Stimulated activated CD4-positive, alpha-beta T cell treated with anti-CD3 and anti-CD28 coated beads, Interleukin-1b, Interleukin-23, amount 100 ng/mL, for 1 hour (primary cell): ENCODE measurements at places on chromosomes 13 and 19.

DNA sequence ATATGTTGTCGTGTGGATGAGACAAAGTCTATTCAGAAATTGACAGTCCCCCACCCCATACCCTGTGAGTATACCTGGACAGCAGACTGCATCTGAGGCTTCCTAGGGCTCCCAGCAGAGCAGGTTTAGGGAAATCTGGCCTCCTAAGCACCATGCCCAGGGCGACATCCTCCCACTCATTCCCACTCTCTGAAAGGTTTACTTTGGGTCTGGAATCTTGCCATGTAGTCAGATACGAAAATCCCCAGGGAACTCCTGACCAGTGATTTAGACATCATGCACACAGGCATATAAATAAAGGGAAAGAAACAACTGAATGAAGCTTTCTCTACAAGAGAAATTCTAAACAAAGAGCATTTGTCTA lies 717 bp upstream of the NALCN start:
- no peak for DNase-seq

DNA sequence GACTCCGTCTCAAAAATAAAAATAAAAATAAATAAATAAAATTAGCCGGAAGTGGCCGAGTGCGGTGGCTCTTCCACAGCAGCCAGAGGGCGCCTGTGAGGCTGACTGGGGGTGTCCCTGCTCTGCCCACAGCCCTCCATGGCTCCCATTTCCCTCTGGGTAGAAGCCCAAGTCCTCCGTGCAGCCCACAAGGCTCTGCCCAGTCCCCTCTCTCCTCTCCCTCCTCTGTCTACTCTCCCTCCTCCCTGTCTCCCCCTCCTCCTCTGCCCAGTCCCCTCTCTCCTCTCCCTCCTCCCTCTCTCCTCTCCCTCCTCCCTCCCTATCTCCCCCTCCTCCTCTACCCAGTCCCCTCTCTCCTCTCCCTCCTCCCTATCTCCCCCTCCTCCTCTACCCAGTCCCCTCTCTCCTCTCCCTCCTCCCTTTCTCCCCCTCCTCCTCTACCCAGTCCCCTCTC lies 20.4 kb downstream of the MISP start:
- no peak for DNase-seq

DNA sequence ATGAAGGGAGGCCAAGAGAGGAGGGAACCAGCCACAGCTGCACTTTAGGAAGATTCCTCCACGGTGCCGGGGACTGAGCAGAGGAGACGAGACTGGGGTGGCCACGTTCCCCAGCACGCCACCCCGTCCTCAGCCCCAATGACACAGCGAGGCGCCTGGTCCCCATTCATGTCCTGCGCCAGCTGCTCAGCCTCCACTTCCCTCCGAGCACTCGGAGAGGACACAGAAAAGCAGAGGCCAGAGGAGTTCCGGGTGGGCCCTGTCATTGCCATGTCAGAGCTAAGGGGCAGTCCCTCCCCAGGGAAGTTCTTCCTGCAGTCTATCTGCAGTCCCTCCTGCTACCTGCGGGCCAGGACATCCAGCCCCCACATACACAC lies 53.2 kb upstream of the NFIC start:
- DNase-seq: no peak

- DNase-seq: no peak
Observed at GRCh38 chr13:112962911-112963625, 5.9 kb upstream of the MCF2L start.

DNA sequence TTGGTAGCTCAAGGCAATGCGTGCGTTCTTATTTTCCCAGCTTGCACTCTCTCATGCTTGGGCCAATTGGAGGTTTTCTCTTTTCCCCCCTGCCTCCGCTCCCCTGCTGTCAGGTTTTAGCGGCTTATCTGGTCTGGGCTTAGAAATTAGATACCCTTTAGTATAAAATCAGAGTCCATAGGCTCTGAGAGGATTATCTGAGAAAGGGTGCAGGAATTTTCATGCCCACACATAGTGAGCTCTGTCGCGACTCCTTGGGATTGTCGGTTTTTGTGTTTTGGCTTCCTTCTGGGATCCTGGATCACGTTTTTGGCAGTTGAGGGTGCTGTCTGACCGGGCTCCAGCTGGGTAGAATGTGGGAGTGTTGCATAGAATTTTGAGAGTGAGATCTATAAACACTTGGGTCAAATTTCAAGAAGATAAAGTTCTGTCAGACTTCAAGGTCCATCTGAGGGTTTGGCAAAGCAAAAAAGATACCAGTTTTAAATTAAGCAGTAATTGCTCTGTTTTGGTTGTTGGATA lies 12.4 kb downstream of the CHAF1A start:
- DNase-seq: no peak

DNA sequence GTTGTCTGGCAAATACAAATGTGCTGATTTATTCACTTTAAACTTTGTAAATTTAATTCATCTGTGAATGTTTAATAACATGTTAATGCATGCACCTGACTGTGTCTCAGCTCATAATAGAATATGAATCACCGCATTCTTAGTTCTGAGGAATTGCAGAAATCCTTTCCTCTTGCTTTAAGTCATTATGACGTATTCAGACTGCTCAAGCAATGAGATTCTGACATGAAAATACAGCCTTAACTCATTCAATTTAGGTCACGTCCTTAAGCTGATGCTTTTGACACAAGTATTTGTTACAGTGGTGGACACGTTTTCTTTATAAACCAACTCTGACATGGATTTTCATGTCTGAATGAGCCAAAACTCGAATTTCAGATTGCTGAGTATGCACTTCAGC lies 541.0 kb upstream of the KLF12 start:
- DNase-seq: no peak

- no peak for DNase-seq
Observed at GRCh38 chr13:36030670-36031331, 100.4 kb downstream of the DCLK1 start.

- no peak for DNase-seq
Observed at GRCh38 chr19:1962674-1963073, 21.7 kb downstream of the CSNK1G2 start.

GRCh38 chr13:20977394-20977793 lies 74.8 kb upstream of the XPO4 start:
- no peak for DNase-seq

- no peak for DNase-seq
Observed at GRCh38 chr19:21483589-21484170, 21.7 kb upstream of the ZNF429 start.

DNA sequence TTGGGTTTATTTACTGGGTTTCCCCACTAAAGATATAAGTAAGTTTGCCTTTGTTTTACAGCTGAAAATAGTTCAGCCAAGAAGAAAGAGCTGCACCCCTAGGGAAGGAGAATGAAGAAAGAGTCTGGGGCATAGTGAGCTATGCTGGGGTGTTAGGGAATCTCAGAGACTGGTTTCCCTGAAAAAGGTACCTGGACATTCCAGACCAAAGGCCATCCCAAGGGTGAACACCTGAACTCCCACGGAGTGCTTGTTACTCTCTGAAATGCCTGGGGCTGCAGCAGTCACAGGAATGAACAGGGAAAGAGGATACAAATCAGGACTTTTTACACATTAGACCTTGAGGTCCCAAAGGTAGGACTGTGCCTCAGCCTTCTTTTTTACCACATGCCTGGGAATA lies 337.6 kb upstream of the SLC10A2 start:
- no peak for DNase-seq

- DNase-seq: no peak
Observed at GRCh38 chr19:51020988-51021651, 1.6 kb upstream of the KLK10 start.

GRCh38 chr19:21084343-21084742 lies 2.3 kb downstream of the ZNF714 start:
- no peak for DNase-seq

- DNase-seq: no peak
Observed at GRCh38 chr19:14006766-14007562, 844 bp upstream of the RFX1 start.

DNA sequence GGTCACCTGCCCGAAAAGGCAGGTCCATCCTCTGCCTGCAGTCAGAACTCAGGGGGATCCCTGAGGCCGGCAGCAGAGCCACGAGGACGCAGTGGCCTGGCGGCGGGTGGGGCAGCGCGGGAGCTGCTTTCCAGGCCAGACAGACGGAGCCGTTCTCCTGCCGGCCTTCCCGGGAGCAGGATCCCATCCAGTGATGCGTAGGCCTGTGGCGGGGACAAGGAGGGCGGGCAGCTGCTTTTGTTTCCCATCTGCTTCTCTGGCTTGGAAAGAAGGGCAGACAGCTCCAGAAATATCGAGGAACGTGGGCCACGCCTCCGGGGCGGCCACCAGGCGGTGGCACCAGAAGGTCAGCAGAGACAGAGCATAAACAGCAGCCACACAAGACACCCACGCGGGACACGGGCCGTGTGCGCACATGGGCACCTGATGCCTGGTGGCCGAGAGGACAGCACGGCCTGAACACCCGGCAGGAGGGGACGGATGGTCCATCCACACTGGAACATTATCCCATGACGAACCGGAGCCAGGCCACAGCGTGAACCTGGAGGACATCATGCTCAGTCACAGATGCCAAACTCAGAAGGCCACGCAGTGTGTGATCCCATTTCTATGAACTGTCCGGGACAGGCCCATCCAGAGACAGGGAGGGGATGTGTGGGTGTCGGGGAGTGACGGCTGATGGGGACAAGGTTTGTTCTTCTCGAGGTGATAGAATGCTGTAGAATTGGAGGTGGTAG lies 13.9 kb upstream of the MKNK2 start:
- no peak for DNase-seq

DNA sequence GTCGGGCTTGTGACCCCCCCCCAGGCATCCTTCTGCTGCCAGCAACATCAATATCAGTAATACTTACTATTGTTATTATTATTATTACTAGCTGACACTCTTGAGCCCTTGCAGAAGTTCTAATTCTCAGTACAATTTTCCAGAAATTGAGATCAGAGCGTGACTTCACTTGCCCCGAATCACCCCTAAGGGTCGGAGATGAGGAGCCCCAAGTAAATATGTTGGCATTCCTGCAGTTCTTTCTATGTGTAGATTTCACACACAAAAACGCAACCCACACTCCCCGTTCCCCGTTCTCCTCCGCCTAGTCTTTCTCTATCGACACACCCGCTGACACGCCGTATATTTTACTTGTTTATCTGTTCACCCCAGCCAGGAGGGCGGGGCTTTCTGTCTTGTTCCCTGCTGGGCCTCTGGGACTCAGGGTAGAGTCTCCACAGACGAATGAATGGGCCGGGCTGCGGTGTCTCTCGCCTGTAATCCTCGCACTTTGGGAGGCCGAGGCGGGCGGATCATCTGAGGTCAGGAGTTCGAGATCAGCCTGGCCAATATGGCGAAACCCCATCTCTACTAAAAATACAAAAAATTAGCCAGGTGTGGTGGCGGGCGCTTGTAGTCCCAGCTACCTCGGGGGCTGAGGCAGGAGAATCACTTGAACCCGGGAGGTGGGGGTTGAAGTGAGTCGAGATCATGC lies 14.7 kb downstream of the TLE5 start:
- peak; percentile 28 for DNase-seq

GRCh38 chr19:50003810-50004419 lies 21.3 kb downstream of the VRK3 start:
- no peak for DNase-seq

DNA sequence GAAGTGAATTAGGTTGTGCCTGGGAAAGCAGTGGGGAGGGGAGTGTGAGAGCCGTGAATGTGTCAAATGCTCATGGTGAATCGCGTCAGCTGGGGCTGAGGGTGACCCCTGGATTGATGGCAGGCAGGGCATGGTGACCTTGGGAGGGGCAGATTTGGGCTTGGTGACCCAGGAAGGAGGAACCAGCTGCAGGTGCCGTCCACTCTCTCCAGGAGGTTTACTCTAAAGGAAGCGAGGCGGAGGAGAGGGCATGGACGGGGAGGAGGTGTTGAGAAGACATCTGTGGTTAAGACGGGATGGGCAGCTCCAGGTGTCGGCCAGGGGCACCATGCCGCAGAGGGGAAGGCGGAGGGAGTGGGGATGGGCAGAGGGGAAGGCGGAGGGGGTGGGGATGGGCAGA lies 28.7 kb downstream of the TMEM255B start:
- no peak for DNase-seq

DNA sequence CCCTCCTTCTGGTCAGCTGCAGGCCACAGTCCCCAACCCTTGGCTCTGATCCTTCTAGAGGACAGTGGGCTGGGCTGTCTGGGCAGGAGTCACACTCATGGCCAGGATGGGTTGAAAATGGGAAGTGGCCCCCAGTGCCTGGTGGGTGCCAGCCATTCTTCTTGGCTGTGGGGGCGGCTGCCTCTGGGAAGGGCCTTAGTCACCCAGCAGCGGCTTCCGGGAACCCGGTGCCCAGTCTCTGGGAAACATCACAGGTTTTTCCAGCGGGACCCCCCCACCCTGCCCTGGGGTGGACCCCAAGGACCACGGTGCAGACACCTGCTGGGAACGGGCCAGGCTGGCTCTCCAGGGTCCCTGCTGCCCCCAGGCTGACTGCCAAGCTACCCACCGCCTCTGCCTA lies 27.3 kb upstream of the SLC7A10 start:
- no peak for DNase-seq

DNA sequence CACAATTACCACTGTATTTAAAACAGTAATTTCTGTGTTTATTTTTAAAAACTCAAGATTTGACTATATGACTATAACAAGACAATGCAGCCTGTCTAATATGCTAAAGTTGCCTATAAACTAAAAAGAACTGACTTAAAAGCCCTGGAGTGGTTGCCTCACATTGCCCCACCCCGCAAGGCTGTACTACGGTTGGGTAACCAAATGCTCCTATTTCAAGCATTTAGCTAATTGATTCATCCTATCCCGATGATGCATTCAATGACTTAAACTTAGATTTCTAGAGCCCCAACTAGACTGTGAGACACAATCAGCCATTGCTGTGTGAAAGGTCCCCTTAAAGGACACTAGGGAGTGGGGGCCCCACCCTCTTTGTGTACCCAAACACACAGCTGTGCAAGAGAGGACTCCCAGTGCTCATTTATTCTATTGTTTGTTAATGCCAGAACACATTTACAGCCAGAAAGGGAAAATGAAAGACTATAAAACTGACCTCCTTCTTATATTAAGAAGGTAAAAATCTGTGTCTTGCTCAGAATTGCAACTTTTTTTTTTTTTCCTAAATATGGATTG lies 66.9 kb downstream of the MIPEP start:
- DNase-seq: no peak

DNA sequence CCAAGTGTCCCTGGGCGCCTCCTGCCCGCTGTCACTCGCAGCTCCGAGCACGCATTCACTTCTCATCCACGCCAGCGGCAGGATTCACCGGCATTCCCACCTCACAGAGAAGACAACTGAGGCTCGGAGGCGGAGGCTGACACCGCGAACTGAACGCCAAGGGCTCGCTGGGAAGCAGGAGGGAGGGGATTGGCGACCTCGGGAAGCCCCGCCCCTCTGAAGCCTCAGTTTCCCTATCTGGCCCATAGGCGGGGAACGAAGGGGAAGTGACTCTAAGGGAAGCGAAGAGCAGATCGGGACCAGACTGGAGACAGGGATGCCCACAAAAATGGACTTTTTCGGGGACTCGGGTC lies 256 bp downstream of the MICOS13 start:
- DNase-seq: no peak
